ENCODE measurements at places on chromosomes 7 and 10.
A peak's percentile ranks its signal among the peaks of the same experiment; 100 is the strongest.

- DNase-seq, result no peak
These were observed 70.2 kb upstream of the RAPGEF5 start for GRCh38 chr7:22427104-22427503.

- peak; percentile 91 for DNase-seq
These were observed 884 bp downstream of the ICA1 start for GRCh38 chr7:8260871-8261694.

DNA sequence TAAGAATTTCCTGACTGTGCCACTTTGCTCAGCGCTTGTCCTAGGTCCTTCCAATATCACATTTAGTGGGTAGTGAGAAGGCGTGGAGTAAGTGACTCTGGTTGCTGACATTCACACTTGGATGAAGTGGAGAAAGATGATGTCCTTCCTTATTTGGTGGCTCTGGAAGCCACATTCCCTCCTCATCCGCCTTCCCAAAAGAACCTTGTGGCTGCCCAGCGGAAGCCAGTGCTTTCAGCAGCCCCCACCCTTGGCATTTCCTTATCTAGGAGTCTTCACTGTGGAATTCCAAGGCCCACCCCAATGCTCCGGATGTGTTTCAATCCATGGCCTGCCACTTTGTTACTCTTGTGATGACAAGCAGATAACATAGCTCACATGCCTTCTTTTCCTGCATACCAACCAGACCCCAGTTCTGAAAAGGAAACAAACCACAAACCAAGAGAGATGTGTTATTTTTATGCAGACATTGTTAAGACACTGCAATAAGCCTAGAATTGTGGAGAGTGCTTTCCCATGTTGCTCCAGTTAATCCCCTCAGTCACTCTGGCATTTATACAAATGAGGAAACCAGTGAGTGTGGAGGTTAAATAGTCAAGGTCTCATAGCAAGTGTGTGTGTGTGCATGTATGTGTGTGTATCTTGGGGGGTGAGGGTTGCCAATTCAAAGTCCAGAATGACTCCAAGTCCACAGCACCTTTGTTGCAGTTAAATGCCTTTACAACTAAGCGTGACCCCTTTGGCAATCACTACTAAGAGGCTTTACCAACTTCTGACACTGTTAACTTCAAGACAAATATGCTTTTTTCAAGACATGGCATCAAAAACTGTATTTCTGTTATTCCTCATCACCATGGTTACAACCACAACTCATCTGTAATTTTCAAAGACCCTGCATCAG lies 10.3 kb upstream of the ANKRD1 start:
- no peak for DNase-seq

DNA sequence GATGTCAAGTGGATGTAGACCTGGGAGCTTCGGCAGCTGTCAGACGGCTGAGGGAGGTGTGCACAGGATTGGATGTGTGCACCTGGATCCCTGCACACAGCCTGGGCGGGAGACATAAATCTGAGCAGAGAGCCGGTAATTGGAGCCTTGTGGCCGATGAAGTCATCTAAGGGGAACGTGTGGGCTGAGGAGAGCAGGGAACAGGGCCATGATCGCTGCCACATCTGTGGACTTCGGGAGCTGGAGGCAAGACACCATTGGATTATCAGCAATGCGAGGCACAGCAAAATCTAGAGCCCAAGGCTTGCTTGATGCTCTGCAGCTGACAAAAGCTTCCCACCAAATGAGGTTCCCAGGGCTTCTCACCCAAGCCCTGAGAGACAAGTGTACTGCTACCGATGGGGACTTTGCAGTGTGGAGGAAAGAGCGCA lies 147.7 kb downstream of the PTPN20 start:
- DNase-seq, result no peak

DNA sequence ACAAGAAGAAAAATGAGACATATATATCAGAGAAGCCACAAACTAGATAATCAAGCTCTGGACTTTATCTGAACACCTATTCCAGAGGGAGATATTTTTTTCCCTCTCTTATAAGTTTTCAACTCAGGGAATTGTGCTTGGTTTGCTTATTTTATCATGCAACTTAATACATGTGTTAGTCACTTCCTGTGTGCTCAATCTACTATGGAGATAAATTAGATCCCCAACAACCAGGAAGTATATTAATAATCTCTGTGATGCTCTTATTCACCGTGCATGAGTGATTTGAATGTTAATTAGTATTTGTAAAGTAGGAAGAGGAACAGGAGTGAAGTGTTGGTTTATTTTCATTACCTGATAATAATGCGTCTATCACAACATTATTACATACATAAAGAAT lies 38.8 kb upstream of the ZNF365 start:
- no peak for DNase-seq

- DNase-seq, result no peak
These were observed 81.6 kb upstream of the SP4 start for GRCh38 chr7:21346297-21346696.

DNA sequence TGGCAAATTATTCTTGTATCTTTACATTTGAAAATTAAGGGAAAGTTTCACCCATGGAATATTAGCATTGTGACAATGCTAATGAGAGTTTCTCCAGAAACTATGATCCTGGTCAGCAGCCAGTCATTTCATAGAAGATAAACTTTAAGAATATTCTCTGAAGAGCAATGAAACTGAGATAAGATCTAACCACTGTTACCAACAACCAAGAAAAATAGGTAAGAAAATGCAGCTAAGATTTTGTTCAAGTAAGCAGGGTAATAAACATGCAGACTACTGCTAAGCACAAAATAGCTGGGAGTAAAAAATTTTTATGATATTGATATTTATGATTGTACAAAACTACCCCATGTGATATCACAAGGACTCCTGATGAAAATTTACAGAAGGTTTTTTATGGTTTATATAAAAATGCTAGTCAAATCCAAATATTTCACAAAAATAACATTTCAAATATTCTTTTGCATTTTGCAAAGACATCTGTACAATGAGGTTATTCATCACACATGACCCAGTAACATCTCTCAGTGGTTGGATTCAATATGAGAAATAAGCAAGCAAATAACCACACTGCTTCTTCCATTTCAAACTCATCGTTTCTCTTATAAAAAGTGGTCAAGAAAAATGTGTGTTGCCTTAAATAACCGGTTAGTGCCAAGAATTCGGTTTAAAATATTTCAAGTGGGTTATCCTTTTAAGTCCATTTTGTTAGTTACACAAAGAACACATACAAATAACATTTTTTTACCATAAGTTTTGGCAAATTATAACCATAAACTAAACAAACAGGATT lies 251.6 kb downstream of the DIP2C start:
- no peak for DNase-seq

DNA sequence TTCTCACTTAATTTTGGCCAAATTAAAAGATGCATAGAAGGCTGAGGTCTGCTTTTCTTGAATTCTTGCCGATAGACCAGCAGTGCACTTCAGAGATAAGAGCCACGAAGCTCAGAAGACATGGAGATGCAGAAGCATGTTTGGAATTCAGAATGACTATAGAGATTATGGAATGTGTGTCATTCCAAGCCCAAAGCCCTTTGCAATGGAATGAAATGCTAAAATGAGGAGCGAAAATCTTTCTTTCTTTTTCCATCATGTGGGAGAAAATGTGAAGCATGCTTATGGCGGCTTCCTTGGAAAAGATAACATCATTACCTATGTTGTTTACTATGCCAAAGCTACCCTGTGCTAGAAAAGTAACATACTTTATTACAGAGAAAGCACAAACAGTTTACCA lies 257.0 kb upstream of the RNF32 start:
- no peak for DNase-seq

DNA sequence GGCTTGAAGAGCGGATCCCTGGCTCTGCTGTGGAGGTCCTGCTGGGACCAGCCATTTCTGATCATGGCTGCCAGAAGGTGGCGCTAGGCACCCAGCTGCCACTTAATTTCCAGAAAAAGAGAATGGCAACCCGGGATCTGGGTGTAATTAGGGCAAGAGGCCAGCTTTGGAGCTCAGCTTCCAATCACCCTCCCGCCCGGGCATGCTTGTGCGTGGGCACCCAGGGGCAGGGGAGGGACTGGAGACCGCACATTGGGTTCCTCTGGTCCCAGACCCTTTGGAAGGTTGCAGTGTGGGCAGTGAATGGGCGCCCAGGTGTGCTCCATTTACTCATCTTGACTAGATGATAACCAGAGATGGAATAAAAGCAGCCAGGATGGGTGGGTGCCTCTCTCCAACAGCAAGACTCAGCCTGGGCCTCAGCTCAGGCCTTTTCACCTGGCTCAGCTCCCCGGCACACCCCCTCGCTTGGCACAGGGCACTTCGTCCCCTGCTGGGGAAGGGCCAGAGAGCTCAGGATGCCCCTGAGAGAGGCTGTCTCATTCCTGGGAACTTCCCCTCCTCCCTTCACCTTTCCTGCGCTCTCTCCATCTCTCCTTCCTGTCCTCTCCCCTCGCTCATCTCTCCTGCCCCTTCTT lies 14.7 kb downstream of the FAM241B start:
- peak; percentile 57 for DNase-seq

DNA sequence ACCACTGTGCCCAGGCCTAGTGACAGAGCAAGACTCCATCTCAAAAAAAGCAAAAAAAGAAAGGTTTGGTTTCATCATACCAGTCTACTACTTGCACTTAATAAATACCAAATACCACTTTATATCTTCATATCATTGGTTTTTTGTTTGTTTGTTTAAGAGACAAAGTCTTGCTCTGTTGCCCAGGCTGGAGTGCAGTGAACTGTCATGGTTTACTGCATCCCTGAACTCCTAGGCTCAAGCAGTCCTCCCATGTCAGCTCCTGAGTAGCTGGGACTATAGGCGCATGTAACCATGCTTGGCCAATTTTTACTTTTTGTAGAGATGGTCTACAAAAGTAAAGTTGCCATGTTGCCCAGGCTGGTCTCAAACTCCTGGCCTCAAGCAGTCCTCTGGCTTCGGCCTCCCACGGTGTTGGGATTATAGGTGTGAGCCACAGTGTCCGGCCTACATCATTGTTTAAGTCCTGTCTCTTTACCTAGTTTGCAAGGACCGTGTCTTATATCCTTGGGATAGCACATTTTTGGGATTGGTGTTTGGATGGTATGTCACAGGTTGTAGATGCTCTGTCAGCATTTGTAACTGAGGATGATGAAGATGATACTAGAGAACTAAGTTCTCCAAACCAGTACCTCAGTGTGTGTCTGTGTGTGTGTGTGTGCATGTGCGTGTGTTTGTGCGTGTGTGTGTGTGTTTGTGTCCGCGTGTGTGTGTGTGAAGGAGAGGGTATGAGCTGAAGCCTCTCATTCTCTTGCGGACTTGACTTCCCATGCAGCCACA lies 9.3 kb downstream of the LMTK2 start:
- DNase-seq, result no peak

GRCh38 chr7:8773518-8773917 lies 340.1 kb downstream of the NXPH1 start:
- peak; percentile 80 for DNase-seq

DNA sequence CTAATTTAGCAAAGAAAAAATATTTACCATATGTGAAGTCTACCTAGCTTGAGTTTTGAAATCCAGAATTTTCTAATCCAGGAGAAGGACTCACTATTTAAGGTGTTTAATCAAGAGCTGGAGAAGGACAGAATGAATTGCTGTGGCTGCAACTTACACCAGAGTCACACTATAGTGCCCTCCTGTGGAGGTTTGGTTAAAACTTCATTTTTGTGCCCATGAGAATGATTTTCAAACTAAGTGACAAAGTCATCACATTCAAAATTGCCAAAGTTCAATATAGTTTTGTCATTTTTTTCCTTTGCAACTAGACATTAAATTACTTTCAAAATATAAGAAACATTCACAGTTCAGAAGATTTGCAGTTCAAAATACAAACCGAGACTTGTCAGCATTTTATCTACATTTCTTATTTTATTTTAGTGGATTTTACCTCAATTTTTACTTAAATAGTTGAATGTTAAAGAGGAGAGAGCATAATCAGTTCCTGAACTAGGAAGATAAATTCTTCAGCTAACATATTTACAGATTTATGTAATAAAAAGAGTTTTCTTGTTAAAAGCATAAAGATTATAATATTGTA lies 70.7 kb downstream of the CABCOCO1 start:
- peak; percentile 79 for DNase-seq

DNA sequence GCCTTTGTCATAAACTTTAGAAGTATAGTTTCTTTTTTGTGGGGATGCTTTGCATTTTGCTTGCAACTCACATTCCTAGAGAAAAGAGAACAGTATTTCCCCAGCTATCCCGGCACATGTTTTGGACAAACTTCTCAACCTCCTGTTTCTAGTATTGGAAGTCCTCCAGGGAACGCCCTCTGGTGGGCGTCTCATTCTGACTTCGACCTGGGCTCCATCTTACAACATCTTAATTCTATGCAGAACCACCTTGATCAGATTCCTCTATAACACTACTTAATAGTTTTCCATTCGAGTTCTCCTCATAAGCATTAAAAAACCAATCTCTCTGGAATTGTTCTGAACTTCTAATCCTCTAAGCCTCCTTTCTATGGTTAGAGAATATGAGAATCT lies 139.5 kb upstream of the FZD8 start:
- DNase-seq, result peak; percentile 16

- DNase-seq, result no peak
These were observed 289.2 kb downstream of the FZD1 start for GRCh38 chr7:91553410-91553895.

DNA sequence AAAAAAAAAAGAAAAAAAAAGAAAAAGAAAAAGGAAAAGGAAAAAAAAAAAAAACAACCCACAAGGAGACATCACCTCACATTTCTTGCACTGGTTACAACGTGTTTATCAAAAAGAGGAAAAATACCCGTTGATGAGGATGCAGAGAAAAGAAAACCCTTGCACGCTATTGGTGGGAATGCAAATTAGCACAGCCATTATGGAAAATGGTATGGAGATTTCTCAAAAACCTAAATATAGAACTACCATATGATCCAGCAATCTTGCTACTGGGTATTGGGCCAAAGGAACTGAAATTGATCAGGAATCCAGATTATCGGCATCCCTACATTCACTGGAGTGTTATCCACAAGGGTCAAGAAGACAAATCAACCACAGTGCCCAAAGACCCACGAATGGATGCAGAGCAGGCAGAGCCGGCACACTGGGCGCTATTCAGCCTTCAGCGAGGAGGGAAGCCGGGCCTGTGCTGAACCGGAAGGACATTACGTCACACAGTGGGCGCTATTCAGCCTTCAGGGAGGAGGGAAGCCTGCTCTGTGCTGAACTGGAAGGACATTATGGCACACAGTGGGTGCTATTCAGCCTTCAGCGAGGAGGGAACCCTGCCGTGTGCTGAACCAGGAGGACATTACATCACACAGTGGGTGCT lies 258.7 kb downstream of the ZMYND11 start:
- no peak for DNase-seq

GRCh38 chr10:1206601-1207000 lies 150.4 kb downstream of the WDR37 start:
- no peak for DNase-seq

GRCh38 chr10:19480353-19480752 lies 335.9 kb upstream of the PLXDC2 start:
- DNase-seq, result no peak

- DNase-seq, result peak; percentile 82
These were observed 19.7 kb downstream of the BNIP3 start for GRCh38 chr10:131961777-131962662.

DNA sequence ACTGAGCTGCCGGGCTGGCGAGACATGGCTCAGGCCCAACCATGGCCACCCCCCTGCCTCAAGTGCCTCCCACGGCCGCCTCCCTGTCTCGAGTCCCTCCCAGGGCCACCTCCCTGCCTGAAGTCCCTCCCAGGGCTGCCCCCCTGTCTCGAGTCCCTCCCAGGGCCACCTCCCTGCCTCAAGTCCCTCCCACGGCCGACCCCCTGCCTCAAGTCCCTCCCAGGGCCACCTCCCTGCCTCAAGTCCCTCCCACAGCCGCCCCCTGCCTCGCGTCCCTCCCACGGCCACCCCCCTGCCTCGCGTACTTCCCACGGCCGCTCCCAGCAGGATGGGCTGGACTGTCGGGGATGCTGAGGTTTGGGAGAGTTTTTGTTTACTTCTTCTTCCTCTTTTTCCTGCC lies 462.5 kb downstream of the PTPRN2 start:
- no peak for DNase-seq
